ENCODE measurements at places on chromosomes 11 and 22. TPM values are rescaled to one million over a fixed set of nuclear protein-coding genes. Genes with fewer than 3 reads are reported as not detected.

DNA sequence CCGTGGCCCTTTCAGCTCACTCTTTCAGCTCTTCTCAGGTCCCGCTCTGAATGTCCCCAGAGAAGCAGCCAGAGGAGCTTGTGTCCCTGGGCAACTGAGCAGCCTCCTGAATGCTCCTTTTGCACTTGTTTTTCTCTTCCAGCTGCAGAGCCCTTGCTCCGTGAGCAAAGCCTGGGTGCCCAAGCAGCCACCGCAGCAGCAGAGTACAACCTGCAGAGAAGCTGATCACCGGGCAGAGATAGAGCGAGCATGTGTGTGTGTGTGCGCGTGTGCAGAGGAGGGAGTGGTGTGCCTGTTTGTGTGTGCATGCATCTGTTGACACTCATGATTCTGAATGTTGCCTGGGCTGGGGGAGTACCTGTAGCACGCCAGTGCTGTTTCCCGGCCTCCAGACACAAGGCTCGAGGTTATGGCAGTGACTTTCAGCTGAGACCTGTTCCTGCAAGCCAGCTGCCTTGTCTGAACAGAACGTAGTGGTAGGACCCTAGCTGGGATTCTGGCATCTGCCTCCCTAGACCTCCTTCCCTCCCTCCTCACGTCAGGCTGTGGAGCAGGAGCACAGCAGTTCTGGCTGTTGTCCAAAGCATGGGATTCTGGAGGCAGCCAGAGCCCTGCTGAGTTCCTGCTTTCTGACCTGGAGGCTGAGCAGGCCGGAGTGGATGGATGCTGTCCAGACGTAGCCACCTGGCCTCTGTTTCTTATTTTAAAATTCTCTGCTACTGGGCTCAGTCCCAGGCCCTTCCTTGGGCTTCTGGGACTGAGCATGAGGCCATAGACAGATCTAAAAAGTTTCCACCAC, 4.5 kb upstream of the MAPK8IP1 start:
- DNase-seq = no peak

DNA sequence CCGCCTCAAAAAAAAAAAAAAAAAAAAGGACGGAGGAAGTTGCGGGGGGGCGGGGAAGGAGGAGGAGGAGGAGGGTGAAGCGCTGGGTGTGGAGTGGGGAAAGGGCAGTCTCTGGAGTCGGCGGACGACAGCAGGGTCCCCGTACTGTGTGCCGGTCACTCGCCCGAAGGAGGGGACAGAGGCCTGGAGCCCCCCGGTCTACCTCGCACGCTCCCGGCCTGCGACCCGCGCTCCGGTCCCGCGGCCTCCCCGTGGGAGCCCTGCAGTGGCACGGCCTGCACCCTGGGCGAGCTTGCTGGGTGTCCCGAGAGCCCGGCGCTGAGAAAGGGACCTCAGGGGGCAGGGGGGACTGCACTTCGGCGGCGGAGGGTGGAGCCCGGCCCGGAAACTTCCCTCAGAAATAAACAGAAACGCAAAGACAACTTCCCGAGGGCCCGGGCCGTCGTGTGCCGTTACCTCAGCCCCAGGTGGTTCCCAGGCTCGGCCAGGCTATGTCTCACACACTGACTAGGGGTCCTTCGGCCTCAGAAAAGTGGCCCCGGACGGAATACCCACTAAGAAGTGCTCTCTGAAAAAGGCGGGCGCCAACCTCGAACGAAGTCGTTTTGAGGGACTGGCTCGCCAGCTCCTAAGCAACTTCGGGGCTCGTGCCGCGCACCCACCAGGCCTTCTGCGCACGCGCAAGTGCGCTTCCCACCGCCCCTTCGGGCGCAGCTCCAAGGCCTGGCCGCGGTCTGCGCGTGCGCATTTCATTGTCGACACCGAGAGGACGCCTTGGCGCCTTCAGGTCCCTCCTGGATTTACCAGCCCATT, at the start of gene MAJIN:
Gene MAJIN (minus strand): TSS at position 688 of the 813 bp plus-strand sequence. CDS start 12,703 bp downstream, outside the sequence.
- DNase-seq = no peak

GRCh38 chr22:49561338-49561737, 266.3 kb downstream of the BRD1 start:
- no peak for DNase-seq

CHRDL2 gene
- not detected for total RNA-seq

KCNJ1 gene
- not detected for total RNA-seq

TECTA gene
- 0.21 TPM for total RNA-seq

KDELR3 gene
- 186 TPM for total RNA-seq

RCOR2 gene
- 0.38 TPM for total RNA-seq

OR52N4 gene
- not detected for total RNA-seq
